Mesothelial cell of epicardium (in vitro differentiated cells): ENCODE measurements at places on chromosomes 6 and 20. TPM values are rescaled to one million over a fixed set of nuclear protein-coding genes. Genes with fewer than 3 reads are reported as not detected.

DNA sequence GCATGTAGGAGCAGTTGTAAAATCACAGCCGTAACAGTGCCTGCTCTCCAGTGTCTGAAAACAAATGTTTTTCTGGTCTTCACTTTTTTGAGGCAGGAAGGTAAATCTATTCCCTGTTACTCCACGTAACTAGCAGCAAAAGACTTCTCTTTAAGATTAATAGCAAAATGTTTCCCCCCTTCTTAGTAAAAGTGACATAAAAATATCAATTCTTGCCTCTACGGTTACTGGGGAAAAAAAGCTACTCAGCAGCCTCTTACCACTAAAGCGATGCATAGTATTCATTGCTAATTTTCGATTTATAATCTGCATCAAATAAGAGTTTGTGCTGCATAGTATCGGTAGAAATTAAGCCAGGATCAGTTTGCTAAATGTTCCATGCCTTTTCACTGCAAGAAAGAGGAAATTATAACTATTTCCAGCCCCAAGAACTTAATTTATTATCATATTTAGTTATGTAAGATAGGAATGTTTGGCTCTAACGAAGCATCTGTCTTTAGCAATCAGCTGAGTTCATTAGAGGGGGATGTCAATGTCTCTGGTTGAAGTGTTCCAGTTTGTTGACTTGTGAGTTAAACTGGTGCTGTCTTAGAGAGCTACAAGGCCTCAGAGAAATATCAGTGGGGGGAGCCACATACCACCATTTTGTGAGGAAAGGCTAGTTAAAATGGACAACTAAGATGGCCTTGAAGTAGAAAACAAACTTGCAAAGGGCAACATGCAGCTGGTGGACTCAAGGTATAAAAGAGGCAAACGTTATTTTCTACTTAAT, 617 bp upstream of the TSPYL1 start:
- H3K4me1 ChIP-seq, result peaks cover 63% of the 10 kb centered on the region
- H3K27ac ChIP-seq, result peak overlapping the region; percentile 98
- no peak for DNase-seq
- H3K36me3 ChIP-seq, result peaks cover 11% of the 10 kb centered on the region
- H3K4me3 ChIP-seq, result peak overlapping the region; percentile 94

- DNase-seq, result no peak
- H3K36me3 ChIP-seq, result no peaks in the 10 kb centered on the region
- H3K27ac ChIP-seq, result no peak overlapping the region
- H3K4me3 ChIP-seq, result no peak overlapping the region
- no peaks in the 10 kb centered on the region for H3K27me3 ChIP-seq
Observed at GRCh38 chr6:92361990-92362389, 1057.4 kb downstream of the EPHA7 start.

DNA sequence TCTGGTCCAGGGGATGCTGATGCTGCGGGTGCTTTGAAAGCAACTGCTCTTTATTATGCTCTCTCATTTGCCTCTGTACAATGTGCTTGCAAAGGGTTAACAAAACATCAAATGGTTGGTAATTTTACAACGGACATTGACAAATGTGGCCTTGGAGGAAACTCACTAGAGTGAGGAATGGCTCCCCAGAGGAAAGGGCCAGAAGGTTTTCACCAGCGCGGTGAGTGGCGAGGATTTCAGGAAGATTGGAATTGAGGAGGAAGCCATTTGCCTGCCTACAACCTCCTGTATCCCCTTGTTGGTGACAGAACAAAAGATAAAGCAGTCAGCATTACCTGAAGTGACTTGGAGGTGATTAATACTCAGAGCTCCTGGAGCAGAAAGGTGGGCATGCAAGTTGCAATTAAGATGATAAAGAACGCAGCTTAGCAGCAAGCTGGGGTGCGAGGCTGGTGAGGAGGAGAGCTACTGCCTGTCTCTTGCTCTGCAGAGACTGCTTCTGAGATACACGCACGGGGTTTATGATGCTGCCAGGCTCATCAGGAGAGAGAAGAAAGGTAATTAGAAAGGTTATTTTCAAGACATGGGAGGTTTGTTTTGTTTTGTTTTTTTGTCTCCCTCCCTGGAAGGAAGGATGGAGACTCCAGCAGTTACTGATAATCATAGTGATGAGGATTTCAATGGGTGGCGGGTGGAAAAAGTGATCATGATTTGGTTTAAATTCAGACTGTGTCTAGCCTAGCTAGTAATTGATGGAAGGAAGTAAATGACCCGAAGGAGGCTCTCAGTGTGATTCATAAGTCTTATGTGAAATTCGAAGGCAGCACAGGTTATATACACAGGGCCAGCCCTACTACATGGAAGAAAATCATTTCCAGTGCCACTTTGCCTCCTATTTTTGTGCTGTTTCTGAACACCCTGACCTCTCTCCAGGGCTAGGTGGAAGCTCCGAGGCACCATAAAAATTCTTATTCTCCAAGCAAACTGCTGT, 141.6 kb upstream of the DTNBP1 start:
- H3K27me3 ChIP-seq, result no peaks in the 10 kb centered on the region
- no peak overlapping the region for H3K4me3 ChIP-seq
- no peak for DNase-seq
- peaks cover 27% of the 10 kb centered on the region for H3K4me1 ChIP-seq
- no peaks in the 10 kb centered on the region for H3K36me3 ChIP-seq

DNA sequence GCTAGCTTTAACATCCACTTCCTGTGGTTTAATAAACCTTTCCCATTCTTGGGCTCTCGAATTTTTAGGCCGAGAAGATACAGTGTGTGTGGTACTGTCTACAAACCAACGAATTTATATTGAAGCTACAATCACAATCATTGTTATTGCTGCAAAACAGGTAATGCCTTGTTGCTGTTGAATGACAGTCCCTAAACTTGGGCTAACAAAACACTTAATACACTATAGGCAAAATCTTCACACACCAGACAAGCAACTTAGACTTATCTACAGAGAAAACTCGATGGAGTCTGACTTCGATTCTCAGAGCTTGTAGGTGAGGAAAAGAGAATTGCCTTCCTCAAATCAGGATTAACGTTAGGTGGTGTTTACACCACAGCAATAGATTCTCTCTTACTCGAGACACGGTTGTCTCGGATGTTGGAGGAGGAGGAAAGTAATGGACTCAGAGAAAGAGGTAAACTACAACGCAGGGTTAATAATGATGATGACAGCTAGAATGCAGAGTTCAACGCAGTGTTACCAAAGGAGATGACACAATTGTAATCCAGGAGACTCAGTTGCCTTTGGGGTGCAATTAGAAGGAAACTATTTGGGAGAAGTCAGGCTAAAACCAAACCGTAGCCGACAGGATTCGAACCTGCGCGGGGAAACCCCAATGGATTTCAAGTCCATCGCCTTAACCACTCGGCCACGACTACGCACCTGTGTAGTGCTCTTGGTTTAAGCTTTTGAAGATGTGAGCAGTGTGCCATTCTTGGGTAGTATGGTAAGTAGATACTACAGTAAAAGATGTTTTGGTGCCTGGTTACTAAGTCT, 32.5 kb upstream of the ZNF184 start:
- no peak overlapping the region for H3K4me3 ChIP-seq
- DNase-seq, result no peak
- H3K27ac ChIP-seq, result no peak overlapping the region
- no peaks in the 10 kb centered on the region for H3K36me3 ChIP-seq

- H3K4me3 ChIP-seq, result no peak overlapping the region
- no peaks in the 10 kb centered on the region for H3K4me1 ChIP-seq
- no peaks in the 10 kb centered on the region for H3K27me3 ChIP-seq
- H3K27ac ChIP-seq, result no peak overlapping the region
Observed at GRCh38 chr6:44156494-44157151, 2.0 kb upstream of the CAPN11 start.

DNA sequence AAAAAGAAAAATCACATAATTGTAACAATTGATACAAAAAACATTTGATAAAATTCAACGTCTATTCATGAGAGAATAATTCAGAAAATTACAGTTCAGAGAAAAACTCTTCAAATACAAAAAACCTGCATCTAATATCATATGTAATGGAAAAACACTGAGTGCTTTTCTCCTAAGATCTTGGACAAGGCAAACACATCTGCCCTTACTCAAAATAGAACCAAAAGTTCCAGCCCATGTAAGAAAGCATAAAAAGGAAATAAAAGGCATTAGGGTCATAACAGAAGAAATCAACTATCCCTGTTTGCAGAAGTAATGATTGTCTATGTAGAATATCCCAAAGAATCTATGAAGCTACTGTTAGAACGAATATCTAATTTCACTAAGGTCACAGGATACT, 721.4 kb downstream of the RFPL4B start:
- no peaks in the 10 kb centered on the region for H3K36me3 ChIP-seq
- H3K27me3 ChIP-seq, result no peaks in the 10 kb centered on the region
- no peak overlapping the region for H3K4me3 ChIP-seq
- no peak for DNase-seq
- peak overlapping the region; percentile 59 for H3K27ac ChIP-seq

GRCh38 chr6:71393981-71394432, 105.4 kb downstream of the OGFRL1 start:
- H3K27ac ChIP-seq, result peak overlapping the region; percentile 89
- peaks cover 16% of the 10 kb centered on the region for H3K36me3 ChIP-seq
- no peak for DNase-seq
- peaks cover 45% of the 10 kb centered on the region for H3K4me1 ChIP-seq
- H3K27me3 ChIP-seq, result no peaks in the 10 kb centered on the region

GRCh38 chr6:159062564-159062945, 17.8 kb upstream of the TAGAP start:
- H3K4me1 ChIP-seq, result no peaks in the 10 kb centered on the region
- peaks cover 76% of the 10 kb centered on the region for H3K27me3 ChIP-seq
- H3K36me3 ChIP-seq, result no peaks in the 10 kb centered on the region
- no peak for DNase-seq
- no peak overlapping the region for H3K4me3 ChIP-seq

DNA sequence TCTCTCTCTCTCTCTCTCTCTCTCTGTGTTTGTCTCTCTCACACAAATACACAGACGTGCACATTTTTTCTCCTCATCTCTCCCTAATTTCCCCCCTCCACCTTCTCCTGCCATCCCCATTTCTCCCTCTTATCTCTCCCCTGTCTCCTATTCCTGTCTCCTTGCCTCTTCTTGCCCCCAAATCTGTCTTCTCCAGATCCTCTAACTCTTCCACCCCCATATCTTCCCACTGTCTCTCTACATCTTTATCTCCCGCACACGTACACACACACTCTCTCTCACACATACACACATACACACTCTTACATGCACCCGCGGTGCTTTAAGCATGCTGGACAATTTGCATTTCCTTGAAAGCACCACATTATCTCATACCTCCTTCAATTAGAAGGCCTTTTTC, 15.9 kb downstream of the KIZ start:
- no peaks in the 10 kb centered on the region for H3K27me3 ChIP-seq
- H3K27ac ChIP-seq, result no peak overlapping the region
- no peaks in the 10 kb centered on the region for H3K4me1 ChIP-seq
- H3K36me3 ChIP-seq, result peaks cover 4% of the 10 kb centered on the region
- no peak overlapping the region for H3K4me3 ChIP-seq

GRCh38 chr6:130890521-130890971, 63.3 kb downstream of the SMLR1 start:
- H3K27ac ChIP-seq, result no peak overlapping the region
- DNase-seq, result no peak
- peaks cover 4% of the 10 kb centered on the region for H3K36me3 ChIP-seq
- no peak overlapping the region for H3K4me3 ChIP-seq

DNA sequence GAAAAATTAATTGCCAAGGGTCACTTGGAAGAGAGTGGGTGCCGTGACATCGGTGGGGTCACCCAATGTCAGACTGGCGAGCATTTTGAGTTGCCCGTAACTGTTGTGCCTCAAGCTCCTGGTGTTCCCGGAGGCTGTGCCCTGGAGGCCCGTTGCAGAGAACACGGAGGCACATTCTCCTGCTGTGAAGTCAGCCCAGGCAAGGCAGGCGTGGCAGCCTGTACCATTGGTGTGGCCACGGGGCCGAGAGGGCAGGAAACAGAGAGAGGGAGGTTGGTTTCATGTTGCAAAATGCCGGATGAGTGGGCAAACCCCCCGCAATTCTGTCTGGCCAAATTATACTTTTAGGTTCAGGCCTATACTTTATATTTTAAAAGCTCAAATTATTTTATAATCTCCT, 81.2 kb downstream of the THBS2 start:
- peak overlapping the region; percentile 69 for H3K27ac ChIP-seq
- H3K4me3 ChIP-seq, result no peak overlapping the region
- no peak for DNase-seq
- H3K36me3 ChIP-seq, result no peaks in the 10 kb centered on the region
- no peaks in the 10 kb centered on the region for H3K27me3 ChIP-seq

GRCh38 chr20:22985239-22985778, 49.8 kb upstream of the SSTR4 start:
- no peaks in the 10 kb centered on the region for H3K36me3 ChIP-seq
- H3K27ac ChIP-seq, result peak overlapping the region; percentile 30
- H3K4me3 ChIP-seq, result no peak overlapping the region
- DNase-seq, result no peak

DNA sequence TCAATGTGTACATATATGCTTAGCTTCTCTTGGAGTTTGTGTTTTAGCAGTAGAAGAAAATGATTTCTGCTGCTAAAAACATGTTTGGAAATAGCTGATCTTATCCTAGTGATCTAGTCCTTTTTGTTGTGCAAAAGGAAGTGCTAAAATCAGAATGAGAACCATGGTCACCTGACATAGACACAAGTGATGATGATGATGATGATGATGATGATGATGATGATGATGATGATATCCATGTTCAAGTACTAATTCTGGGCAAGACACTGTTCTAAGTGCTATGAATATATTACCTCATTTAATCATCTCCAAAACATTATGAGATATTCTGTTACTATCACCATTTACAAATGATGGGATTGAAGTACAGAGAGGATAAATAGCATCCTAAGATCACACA, 79.8 kb downstream of the ANKEF1 start:
- H3K36me3 ChIP-seq, result no peaks in the 10 kb centered on the region
- peaks cover 2% of the 10 kb centered on the region for H3K27me3 ChIP-seq
- no peaks in the 10 kb centered on the region for H3K4me1 ChIP-seq
- no peak for DNase-seq

- no peak for DNase-seq
- no peak overlapping the region for H3K27ac ChIP-seq
- peaks cover 2% of the 10 kb centered on the region for H3K36me3 ChIP-seq
- no peak overlapping the region for H3K4me3 ChIP-seq
Observed at GRCh38 chr6:148657048-148657447, 89.8 kb upstream of the UST start.

DNA sequence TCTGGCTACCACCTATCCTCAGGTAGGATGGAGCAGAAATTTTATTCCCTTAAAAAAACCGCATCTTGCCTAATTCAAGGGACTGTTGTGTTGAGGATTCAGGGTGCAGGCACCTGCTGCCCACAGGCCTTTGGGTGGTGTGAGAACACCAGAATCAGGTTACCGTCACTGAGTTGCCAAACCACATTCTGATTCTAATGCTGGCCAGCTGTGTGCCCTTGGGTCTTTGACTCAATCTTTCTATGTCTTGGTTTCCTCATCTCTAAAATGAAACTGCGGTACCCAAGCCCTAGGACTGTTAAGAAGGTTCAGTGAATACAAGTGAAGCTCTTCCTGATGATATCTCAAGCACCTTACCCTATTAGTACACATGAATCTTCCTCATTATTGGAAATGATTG, 827.3 kb downstream of the DHX35 start:
- no peaks in the 10 kb centered on the region for H3K4me1 ChIP-seq
- DNase-seq, result no peak
- no peak overlapping the region for H3K4me3 ChIP-seq
- peaks cover 1% of the 10 kb centered on the region for H3K27me3 ChIP-seq
- no peaks in the 10 kb centered on the region for H3K36me3 ChIP-seq
- no peak overlapping the region for H3K27ac ChIP-seq

Gene SLC52A3
- 0.25 to 0.36 TPM (median 0.29 TPM) in 3 replicates for total RNA-seq

Gene FOXQ1
- 0.20 to 0.53 TPM (median 0.41 TPM) in 3 replicates for total RNA-seq

Gene ZNF311
- 2.1 to 2.6 TPM (median 2.3 TPM) in 3 replicates for total RNA-seq

Gene SYNDIG1
- total RNA-seq, result 0.80 to 1.6 TPM (median 0.90 TPM) in 3 replicates

Gene EYS
- total RNA-seq, result 0.52 to 0.69 TPM (median 0.60 TPM) in 3 replicates

Gene OSER1
- 31.3 to 31.7 TPM (median 31.5 TPM) in 3 replicates for total RNA-seq

Gene SOX18
- total RNA-seq, result 0.23 to 0.34 TPM in 2 of 3 replicates, not detected in the other

Gene HCRTR2
- 0.11 to 0.18 TPM in 2 of 3 replicates, not detected in the other for total RNA-seq
